ENCODE measurements at places on chromosomes 16 and 17.
A peak's percentile ranks its signal among the peaks of the same experiment; 100 is the strongest.

DNA sequence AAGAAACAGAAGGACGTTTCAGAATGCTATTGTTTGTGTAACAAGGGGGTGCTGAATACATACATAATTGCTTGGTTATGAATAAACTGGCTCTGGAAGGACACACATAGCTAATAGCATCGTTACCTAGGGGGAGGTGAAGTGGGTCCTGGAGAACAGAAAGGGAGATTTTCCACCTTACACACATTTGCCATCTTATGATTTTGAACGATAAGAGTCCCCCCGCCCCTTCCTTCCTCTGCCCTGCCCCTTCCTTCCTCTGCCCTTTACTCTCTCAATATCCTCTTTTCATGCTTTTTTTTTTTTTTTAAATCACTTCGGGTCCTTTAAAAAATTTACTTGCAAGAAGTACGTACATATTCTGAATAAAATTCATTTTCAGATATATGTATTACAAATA is 902 bp upstream of the DHRS7B start:
- DNase-seq: no peak

DNA sequence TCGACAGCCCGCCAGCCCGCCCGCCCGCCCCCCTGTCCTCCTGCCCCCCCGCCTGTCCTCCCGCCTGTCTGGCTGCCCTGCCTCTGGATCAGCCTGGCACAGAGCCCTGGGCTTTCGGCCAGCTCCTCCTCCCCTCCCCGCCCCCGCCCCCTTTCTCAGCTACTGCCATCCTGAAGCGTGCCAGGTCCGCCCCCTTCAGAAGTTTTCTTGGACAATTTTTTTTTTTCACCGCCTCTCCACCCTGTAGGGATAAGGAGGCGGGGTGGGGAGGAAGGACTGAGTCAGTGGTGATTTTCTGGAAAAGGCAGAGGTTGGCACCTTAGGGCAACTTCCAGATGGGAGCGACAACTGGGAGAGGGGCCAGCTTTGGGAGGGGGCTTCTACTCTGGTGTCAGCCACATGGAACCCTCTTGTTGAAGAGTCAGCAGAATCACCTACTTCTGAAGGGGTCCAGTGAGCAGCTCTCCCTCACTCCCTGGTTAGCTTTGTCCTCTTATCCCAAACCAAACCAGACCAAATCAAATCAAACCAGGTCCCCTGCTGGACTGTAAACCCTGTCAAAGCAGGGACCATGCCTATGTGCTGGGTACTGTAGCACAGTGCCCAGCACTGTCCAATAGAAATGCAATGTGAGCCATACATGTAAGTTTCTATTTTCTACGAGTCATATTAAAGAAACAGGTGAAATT is 19.7 kb downstream of the IGF2BP1 start:
- DNase-seq: no peak

- no peak for DNase-seq
These were observed 54.8 kb downstream of the GPATCH8 start for GRCh38 chr17:44448412-44448811.

DNA sequence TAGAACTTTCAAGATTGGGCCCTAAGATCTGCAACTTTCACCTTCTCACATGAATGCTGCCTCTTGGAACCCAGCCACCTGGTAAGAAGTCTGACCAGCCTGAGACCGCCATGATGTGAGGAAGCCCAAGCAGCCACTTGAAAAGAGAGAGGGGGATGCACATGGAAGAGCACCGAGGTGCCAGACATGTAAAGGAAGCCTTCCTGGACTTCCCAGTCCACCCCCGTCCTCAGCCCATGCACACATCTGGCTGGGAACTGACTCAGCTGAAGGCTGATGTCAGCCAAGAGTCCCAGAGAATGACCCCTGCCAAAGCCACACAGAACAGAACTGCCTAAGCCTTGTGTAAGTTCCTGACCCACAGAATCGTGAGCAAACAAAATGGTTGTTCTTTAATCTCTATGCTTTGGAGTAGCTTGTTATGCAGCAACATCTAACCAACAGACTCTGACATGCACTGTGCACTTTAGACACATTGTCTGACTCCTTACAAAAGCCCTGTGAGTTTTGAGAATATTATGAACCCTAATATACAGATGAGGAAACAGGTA is 86.7 kb downstream of the RMI2 start:
- DNase-seq: no peak

DNA sequence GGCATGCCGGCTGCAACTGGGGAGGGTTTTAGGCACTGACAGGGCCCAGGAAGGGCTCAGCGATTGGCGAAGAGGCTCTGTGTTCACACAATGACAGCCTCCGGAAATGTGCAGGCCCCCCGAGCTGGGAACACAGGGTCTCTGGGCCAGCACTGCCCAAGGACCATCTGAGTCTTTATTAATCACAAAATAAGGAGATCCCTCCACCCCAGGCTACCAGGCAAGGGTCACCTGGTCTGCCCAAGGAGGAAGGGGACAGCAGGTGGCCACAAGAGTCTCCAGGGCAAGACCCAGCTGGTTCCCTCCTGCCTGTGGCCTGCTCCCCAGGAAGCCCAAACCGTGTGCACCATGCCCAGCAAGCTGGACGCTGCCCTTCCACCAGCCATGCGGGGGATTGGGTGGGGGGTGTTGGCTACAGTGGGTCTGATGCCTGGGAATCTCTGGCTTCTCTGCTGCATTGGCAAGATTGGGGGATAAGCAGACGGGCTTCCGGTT is 52.1 kb upstream of the TNRC6C start:
- no peak for DNase-seq

DNA sequence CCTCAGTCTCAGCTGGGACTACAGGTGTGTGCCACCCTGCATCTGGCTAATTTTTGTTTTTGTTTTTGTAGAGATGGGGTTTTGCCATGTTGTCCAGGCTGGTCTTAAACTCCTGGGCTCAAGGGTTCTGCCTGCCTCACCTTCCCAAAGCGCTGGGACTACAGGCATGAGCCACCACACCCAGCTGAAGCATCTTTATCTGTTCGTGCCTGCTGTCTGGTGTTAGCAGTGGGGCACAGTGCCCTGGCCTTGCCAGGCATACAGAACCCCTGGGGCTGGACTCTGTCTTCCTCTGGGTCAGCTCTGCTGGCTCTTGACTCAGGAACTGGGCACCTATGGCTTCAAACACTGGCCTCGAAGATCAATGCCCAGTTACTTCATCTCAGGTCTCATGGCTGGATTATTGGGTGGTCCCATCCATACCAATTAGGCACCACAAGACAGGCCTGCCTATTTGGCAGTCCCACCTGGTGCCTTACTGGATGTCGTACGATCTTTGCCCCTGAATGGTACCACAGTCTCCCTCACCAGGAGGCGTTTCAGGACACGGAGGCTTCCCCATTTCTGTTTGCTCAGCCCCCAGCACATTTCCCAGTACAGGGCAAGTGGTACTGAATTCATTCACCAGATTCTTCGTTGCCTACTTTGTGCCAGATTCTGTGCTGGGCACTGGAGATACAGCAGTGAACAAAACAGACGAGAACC is 99.3 kb downstream of the RAB11FIP4 start:
- DNase-seq: no peak

DNA sequence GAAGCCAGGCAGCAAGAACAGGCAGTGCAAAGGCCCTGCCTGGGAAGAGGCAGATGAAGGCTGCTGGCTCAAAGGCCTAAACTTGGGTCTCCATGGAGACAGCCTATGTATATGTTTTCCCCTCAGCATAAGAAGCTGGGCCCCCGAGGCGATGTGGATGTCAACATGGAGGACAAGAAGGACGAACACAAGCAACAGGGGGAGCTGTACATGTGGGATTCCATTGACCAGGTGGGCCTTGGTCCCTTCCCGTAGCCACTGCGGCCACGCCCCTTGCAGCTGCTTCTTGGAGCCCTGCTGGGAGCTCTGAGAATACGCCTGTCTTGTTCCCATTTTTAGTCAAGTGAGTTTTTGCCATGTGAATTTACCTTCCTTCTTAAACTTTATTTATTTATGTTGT is 106.0 kb downstream of the SDR42E1 start:
- DNase-seq: no peak

- DNase-seq: no peak
These were observed 90.3 kb upstream of the MPHOSPH6 start for GRCh38 chr16:82260212-82260795.

DNA sequence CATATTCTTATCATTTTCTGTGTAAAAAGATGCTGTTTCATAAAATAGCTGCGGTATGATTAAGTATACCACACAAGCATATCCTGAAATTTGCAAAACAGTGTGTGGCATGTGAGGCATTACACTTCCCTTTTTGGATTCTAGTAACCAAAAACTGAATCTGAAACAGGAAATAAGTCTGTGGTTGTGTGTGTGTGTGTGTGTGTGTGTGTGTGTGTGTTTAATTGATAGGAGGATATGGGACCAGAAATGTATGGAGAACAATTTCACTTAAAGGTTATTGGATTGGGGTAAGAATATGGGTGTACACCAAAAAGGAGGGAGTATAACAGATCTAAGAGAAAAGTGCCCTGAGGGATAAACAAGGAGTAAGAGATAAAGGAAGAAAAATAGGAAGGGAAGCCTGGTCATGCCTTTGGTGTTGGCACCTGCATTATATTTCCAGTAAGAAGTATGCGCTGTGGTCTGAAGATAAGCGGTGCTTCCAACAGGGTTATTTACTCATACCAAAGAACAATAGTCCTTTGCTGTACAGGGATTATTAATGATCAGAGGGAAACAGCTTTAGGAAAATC is 4.0 kb downstream of the LYRM1 start:
- DNase-seq: no peak

DNA sequence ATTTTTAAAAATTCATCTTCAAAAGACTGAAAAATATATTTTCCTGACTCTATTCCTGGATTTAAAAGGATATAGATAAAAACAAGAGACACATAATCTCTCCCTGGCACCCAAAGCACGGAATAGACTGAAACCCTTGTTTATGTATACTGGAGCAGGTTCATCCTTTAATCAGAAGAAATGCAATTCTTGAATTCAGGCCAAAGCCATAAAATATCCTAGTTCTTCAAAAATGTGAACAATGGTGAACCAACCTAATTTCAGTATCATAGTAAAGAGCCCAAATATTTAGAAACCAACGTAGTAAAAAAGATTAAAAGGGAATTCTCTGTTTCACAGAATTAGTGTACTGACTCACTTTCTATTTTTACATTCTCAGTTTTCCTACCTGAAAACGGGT is 188.5 kb upstream of the C17orf78 start:
- no peak for DNase-seq

DNA sequence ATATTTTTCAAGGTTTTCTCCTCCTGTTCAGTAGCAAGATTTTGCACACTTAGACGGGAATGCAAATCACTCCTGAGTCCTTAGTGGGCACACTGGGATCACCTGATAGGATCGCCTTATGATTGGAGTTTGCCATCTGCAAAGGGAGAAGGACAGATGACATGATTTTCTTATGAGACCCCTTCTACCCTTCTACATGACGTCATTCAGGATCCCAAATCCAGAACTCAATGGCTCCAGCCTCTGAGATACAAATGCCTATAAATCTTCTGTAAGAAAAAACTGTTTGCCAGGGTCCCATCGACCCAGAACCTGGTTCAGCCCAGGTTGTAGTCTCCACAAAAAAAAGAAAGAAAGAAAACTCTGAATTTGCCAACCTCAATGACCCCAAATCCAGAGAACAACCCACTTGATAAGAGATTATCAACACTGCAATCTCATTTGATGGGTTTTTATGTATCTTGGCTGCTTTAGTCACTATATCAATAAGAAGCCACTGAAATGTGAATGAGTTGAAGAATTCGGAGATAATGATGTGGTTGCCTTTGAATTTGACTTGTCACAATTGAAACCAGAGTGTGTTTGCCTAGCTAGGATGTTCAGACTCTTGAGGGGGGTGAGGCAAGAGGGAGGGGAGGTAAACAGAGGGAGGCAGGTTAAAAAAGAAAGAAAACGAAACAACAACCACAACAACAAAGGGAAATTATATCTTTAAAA is 6.7 kb downstream of the ZNF423 start:
- no peak for DNase-seq

GRCh38 chr17:77098884-77099545 is 41.8 kb upstream of the SEC14L1 start:
- no peak for DNase-seq

GRCh38 chr17:50191359-50192143 is 9.9 kb downstream of the COL1A1 start:
- DNase-seq: no peak

GRCh38 chr17:48055531-48056245 is 7.5 kb downstream of the NFE2L1 start:
- DNase-seq: peak; percentile 42

DNA sequence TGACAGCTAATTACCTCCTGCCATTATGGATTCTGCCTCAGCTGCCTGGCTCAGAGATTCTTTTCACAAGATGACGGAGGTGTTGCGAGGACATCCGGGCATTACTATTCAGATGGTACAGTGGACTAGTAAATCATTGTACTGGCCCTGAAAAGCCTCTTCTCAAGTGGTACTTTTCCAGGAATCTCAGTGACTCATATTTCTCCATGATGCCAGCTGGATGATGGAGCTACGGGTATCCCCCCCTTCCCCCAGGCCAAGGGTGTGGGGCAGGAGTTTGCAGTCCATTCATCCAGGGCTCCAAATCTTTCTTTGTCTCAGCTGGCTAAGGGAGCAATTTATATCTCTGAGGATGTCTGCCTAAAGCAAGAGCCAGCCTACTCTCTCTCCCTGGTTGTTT is 107.7 kb upstream of the GPR139 start:
- no peak for DNase-seq

DNA sequence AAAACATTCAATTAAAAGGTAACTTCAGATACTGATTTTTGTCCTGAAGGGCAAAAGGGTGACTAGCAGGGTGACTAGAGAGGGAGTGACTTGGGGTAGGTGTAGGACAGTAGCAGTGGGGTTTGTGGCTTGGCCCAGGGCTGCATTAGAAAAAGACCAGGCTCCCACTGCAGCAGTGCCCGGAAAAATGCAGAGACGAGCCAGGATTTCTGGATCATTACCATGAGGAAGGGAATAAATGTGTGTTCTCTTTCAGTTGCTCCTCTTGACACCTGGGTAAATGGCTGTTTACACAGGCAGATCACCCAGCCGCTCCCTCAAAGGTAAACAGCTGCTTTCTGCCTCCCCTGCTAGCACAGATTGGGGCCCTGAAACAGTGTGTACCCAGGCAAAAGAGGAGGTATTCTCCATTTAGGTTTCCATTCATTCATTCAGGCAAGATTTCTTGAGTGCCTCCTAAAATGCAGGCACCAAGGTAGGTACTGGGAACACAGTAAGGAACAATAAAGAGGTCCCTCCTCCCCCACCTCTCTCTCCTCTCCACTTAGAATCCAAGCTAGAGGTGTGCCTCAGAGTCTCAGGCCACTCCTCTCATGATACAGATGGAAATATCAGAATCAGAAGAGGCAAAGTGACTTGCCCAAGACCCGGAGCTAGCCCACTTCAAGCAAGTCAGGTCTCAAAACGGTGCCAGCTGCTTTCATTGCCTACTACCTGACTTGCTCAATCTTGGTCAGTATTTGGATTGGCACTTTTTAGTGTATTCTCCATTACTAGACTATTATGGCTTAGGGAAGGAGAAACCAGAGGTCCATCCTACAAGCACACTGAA is 15.2 kb upstream of the TOX3 start:
- DNase-seq: no peak

GRCh38 chr17:21303441-21304065 is 19.0 kb downstream of the MAP2K3 start:
- DNase-seq: no peak

GRCh38 chr16:48125888-48126287 is 29.9 kb downstream of the ABCC12 start:
- no peak for DNase-seq

Measured in NCI-H1048 (cell line).